Endodermal cell (in vitro differentiated cells): ENCODE measurements at places on chromosomes 11 and 22.

DNA sequence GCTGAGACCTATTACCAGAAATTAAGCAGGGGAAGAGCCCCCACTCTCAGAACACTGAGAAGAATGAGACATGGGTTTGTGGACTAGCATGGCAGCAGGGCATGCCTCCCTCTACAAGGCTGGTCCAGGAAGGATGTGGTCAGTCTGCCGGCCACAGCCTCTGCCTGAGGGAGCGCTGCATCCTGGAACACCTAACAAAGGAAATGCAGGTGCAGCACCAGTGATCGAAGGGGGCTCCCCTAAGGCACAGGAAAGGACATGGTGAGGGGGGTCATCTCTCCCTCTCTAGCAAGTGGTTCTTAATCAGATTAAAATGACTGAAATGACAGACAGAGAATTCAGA, 40.6 kb upstream of the ARL14EP start:
- DNase-seq: no peak

GRCh38 chr11:118265954-118266353, 1.9 kb upstream of the MPZL2 start:
- no peak for DNase-seq

DNA sequence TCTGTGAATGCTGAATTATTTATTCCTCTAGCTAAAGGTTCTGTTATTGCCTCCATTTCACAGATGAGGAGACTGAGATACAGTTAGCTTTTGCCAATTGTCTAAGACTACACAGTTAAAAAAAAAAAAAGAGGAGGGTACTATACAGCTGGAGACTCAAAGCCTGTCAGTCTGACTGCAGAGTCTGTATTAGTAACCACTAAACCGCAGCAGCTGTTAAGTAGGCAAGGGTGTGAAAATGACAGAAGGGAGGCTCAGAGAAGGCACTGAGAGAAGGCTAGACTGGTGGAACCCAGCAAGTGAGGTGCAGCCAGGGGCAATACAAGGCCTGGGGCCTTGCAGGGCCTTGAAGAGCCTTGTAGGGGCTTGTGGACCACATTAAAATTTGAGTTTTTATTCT, 181.2 kb downstream of the CSNK2A3 start:
- no peak for DNase-seq

DNA sequence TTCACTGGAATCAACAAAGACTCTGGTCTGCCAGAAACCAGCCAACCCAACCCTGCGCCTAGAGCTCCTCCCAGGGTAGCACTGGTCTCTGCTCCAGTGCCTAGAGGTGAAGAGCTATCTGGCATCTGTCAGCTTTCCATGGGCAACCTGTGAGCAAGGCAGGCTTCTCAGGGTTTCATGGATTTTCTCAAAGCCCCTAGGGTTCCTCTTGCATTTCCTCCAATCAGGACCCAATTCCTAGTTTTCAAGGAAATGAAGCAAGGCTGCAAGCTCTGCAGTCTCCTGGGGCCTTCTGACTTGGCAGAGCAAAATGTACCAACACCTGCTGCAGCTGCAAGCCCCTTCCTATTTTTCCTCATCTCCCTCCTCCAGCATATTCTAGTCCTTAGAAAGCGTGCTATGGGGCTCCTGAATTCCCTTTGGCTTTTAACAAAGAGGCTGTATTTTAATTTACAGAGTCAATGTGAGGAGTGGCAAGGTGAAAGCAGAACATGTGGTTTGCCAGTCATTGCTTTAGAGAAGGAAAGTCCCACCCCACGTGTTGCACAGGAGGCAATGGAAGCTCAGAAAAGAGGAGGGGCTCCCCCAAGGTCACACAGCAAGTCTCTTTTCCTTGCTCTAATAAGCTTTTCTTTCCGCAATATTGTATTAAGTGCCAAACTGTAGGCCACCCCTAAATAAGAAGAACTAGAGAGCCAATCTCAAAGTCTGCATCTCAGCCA, 33.0 kb upstream of the RIC3 start:
- DNase-seq: peak; percentile 44

GRCh38 chr22:46596819-46597218, 23.4 kb upstream of the GRAMD4 start:
- peak; percentile 86 for DNase-seq

GRCh38 chr11:122149202-122149601, 33.2 kb upstream of the BLID start:
- DNase-seq: no peak

DNA sequence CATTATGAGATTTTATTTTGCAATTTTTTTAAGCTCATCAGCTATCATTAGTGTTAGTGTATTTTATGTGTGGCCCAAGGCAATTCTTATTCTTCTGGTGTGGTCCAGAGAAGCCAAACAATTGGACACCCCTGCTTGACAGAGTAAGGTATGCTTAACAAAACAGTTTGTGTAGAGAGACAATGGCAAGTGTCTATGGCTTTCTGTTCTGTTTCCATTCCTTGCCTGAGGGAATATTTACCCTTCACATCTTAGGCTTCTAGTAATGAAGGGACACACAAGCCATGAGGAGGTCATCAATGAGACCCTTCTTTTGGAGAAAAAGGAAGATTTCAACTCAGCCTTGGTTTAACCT, 1278.4 kb upstream of the TENM4 start:
- DNase-seq: no peak

DNA sequence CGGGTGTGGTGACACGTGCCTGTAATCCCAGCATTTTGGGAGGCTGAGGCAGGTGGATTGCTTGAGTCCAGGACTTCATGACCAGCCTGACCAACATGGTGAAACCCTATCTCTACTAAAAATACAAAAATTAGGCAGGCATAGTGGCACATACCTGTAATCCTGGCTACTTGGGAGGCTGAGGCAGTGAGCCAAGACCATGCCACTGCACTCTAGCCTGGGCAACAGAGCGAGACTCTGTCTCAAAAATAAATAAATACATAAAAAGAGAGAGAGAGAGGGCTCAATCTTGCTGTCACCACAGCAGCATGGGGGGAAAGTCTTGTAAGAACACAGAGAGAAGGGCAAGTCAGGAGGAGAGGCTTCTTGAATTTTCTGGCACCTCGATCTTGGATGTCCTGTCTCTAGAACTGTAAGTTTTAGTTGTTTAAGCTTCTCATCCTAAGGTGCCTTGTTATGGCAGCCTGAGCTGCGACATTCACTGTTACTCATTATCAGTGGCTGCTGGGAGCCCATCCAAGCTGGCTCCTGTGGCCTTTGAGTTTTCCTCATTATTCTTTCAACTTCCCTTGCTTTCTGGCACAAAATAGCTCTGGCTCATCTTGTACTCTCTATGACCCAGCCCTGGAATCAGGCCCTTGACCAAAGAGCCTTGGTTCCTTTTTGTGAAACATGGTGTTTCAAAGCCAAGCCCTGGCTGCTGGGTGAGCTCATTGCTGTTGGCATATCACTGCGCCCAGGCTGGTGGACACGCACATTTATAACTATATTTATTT, 8.0 kb upstream of the PSMC3 start:
- DNase-seq: no peak

DNA sequence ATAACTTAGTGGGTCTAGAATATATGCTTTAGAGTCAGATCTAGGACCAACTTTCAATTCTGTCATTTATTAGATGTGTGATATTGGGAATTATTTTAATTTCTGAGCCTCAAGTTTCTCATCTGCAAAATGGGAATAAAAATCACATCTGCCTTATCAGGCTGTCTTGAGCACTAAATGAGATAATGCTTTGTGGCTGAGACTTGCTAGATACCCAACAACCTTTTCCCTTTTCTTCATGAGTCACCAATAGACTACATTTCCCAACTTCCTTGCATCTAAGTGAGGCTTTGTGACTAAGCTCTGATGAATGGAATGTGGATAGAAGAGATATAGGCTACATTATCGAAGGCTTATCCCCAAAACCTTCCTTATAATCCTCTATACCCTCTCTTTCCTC, 220.7 kb upstream of the SESN3 start:
- no peak for DNase-seq

- no peak for DNase-seq
These were observed 11.7 kb downstream of the LIMK2 start for GRCh38 chr22:31223786-31224191.

- DNase-seq: no peak
These were observed 7.3 kb downstream of the DNAL4 start for GRCh38 chr22:38786631-38787030.

DNA sequence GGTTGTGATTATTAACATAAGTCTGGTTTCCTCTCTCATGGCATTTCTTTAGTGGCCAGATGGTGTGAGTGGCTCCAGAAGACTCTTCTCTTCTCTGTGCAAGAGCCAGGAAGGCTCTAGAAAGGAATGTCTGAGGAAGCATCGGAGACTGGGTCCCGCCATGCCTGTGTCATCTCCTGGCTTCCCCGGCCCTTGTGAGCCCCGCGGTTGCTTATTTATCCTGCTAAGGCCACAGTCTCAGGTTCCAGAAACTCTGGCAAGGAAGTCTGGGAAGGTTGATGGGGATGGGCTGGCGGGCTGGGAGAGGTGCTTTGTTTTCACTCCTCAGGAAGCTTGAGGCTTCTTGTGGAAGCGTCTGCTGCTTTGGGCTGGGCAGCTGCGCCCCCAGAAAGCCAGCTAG, 18.9 kb downstream of the BCR start:
- no peak for DNase-seq

DNA sequence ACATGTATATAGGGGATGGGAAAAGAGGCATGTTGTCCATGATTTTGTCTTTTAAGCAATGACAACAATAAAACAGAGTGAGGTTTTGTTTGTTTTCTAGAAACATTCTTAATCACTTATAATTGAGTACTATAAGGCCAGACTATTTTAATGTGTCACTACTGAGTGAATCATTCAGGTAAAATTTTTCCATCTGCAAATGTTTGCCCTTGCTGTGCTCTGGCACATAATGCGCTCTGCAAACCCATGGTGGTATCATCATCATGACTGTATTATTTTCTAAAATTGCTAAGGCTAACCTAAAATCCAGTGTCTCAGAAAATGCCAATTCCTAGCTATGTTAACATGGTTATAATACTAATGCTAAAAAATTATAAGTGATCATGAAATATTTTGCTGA, 261.2 kb downstream of the CADM1 start:
- no peak for DNase-seq

DNA sequence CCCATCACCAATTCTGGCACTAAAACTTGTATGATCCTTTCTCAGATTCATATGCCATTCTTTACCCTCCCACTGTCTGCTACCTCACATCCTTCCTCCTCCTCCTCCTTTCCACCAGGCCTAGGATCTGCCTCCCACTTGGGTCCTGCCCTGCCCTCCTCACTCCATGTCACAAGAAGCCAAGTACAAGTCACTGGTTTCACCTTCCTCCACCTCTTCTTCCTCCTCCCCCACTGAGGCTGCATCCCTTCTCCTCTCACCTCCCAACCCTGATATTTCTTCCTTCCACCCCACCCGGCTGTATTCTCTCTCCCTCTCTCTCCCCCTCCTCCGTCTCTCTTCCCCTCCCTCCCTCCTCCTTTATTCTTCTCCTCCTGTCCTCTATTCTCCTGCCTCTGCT, 46.6 kb downstream of the LARGE1 start:
- no peak for DNase-seq

GRCh38 chr11:9211322-9211721, 53.8 kb downstream of the DENND5A start:
- DNase-seq: no peak

- DNase-seq: no peak
These were observed 36.0 kb upstream of the EED start for GRCh38 chr11:86208572-86208971.

DNA sequence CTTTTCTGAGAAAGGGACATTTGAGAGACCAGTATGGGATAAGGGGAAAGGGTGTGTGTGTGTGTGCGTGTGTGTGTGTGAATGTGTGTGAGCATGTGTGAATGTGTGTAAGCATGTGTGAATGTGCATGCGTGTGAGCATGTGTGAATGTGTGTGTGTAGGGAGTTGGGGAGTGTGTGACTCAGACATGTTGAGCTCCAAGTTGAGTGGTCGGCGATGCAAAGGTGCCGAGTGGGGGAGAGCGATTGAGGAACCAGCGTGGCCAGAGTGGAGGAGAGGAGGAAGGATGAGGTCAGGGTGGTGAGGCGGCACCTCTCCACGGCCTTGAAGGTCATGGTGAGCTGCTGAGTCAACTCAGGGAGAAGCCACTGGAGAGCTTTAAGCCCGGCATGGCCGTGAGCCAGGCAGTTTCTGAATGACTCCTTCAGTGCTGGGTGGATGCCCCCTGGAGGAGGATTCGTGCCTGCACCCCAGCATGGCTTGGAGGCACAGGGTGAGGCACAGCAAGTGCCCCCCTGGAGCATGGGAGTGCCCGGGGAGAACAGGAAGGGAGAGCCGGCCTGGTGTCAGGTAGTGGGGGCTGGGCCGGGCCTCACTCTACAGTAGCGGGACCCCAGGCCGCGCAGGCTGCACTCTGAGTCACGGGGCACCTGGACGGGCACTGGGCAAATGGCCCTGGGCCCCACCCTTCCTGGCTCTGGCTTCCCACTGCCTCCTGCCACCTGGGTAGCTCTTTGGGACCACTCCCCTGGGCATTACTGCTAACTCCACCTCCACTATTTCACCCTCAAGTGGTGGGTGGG, 8.2 kb upstream of the CCDC88B start:
- peak; percentile 88 for DNase-seq

DNA sequence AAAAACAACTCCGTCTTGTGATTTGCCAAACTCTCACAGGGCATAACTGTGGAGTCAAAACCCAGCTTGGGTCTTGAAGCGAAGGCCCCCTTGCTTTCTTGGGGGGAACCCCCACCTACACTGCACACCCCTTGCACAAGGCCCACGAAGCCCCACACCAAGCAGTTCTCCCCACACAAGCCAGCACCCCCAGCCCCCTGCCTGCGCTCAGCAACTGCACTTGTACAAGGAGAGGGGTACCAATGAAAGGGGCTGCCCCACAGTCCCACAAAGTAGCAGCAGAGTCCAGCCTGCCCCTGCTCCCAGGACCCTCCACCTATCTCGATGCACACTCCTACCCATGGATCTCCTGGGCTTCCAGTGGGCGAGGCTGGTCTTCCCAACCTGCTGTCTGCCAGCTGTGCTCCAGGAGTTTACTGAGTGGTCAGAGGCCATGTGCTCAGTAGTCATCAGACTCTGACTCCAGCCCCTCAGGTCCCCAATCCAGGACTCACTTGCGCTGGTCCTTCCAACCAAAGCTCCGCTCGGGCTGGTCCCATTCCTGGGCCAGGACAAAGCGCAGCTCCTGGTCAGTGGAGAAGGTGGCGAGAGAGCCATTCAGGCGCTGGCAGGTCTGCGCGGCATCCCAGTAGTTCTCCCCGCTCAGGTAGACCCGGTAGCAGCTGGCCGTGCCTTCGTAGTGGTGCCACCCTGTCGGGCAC, 57.7 kb downstream of the DGCR2 start:
- DNase-seq: no peak

- DNase-seq: no peak
These were observed 5.4 kb downstream of the MYO18B start for GRCh38 chr22:25747245-25747944.

GRCh38 chr11:76365038-76365679, 15.8 kb downstream of the THAP12 start:
- no peak for DNase-seq

GRCh38 chr22:47340851-47341436, 578.5 kb downstream of the TBC1D22A start:
- no peak for DNase-seq
